Heart right ventricle (tissue), 16 donors: ENCODE measurements at places on chromosomes 5 and 9. TPM values are rescaled to one million over a fixed set of nuclear protein-coding genes. Genes with fewer than 3 reads are reported as not detected.
A peak's percentile ranks its signal among the peaks of the same experiment; 100 is the strongest.

DNA sequence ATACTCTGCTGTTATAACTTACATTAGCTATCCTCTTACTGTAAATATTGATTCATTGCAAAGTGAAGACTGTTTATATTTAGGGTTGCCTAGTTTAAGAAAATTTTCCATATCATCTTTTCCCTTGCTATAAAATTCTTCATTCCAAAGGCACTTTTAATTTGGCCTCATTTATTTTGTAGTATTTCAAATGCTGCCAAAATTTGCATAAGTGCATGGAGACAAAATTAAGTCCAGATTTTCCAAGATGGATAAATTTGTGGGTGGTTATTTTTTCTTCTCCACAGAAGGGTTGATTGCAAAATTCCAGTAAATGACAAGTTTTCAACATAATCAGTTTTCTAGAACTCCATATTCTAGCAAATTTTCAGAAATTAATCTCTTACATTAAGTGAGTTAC is 141.5 kb upstream of the MTAP start:
- H3K4me3 ChIP-seq: no peak overlapping the region
- no peak for DNase-seq
- H3K27me3 ChIP-seq: no peaks in the 10 kb centered on the region
- H3K27ac ChIP-seq: no peak overlapping the region
- H3K36me3 ChIP-seq: no peaks in the 10 kb centered on the region

DNA sequence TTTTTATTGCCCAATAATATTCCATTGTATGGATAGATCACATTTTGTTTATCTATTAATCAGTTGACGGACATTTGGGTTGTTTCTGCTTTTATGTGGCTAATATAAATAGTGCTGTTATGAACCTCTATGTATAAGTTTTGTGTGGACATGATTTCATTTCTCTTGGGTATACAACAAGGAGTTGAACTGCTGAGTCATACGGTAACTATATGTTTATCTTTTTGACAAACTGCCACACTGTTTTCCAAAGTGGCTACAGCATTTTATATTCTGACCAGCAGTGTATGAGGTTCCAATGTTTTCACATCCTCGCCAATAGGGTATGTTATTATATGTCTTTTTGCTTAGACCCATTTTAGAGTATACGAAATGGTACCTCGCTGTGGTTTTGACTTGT is 264.3 kb downstream of the RFX3 start:
- no peak for DNase-seq
- peaks cover 26% of the 10 kb centered on the region for H3K36me3 ChIP-seq
- H3K27me3 ChIP-seq: no peaks in the 10 kb centered on the region
- H3K27ac ChIP-seq: no peak overlapping the region
- H3K4me3 ChIP-seq: no peak overlapping the region
- no peaks in the 10 kb centered on the region for H3K4me1 ChIP-seq

DNA sequence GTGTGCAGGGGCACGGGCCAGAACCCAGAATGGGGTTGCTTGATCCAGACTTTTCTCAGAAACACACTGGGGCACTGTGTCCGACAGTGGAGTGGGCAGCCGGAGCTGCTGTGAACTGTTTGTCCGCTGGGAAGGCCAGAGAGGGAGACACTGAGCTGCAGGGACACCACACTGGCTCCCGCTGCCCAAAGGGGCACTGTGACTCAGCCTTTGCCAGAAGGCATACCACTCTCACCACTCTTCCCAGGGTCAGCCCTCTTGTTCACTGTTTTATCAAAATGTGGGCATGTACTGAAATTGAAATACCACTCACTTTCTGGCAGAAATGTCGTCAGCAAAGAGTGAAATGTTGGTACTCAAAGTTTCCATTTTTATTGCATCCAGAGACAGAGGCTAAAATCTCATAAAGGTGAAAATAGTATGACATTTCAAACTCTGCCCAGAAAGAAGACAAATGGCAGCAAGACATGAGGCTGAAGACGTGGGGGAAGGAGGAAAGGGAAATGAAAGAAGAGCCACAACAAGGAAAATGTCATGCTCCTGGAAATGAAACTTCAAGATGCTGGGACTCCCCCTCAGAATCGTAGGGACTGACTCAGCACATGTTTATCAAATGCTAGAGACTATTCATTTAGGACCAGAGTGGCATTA is 4.5 kb upstream of the IL7R start:
- no peak overlapping the region for H3K27ac ChIP-seq
- peaks cover 4% of the 10 kb centered on the region for H3K4me1 ChIP-seq
- no peaks in the 10 kb centered on the region for H3K27me3 ChIP-seq
- no peak for DNase-seq

DNA sequence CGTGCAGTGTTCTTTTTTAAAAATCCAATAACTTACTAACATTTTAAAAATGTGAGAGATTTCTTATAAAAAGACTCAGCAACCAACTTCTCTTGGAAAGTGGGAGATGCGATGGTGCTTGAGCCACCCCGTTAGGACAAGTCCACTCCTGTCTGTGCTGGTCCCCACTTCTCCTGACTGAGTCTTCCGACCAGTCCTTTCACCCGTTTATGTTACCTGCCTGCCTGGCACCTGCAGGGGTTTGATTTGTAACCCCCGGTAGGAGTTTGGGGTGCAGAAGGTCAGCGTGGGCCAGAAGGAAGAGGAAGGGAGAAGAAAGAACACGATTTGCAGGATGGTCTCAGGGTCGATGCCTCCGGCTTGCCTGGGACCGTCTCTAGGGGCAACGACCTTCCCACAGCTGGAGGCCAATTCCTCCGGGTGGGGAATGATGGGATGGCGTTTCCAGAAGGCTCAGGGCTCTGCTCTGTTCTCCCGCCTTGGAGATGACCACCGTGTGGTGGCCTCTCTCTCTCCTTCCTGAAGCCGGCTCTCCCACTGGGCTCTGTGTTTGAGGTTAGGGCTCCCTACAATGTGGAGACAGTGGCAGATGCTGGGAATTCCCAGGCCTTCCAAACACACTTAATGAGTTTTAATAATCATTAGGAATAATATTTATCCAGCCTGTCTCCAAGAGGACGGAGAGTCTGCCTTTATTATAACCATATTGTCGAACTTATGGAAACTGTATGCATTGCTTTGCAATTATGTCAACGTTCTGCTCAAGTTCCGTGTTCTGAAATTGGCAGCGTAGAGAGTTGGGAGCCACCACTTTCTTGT is 14.8 kb downstream of the COL27A1 start:
- no peaks in the 10 kb centered on the region for H3K27me3 ChIP-seq
- H3K27ac ChIP-seq: no peak overlapping the region
- H3K4me3 ChIP-seq: no peak overlapping the region
- no peaks in the 10 kb centered on the region for H3K36me3 ChIP-seq

- peaks cover 4% of the 10 kb centered on the region for H3K4me1 ChIP-seq
- no peaks in the 10 kb centered on the region for H3K36me3 ChIP-seq
- no peaks in the 10 kb centered on the region for H3K27me3 ChIP-seq
- no peak for DNase-seq
- peak overlapping the region; percentile 85 for H3K4me3 ChIP-seq
Measured at GRCh38 chr9:3526997-3527940, 1.5 kb upstream of the RFX3 start.

DNA sequence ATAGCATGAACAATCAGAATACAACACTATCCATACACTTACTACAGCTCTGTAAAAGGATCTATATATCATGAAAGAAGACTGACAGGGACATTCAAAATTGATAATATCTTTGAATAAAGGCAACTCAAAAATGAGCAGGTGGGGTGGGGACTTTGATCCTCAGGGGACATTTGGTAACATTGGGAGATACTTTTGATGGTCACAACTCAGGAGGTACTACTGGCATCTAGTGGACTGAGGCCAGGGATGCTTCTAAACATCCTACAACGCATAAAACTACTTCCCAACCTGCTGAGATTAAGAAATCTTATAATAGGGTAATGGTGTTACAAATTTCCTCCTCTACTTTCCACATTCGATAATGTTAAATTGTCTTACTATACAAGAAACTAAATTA is 243.9 kb downstream of the ARL15 start:
- no peak overlapping the region for H3K27ac ChIP-seq
- peaks cover 8% of the 10 kb centered on the region for H3K4me1 ChIP-seq
- H3K4me3 ChIP-seq: no peak overlapping the region
- no peaks in the 10 kb centered on the region for H3K27me3 ChIP-seq
- no peaks in the 10 kb centered on the region for H3K36me3 ChIP-seq

GRCh38 chr5:16550316-16550952 is 66.4 kb downstream of the RETREG1 start:
- no peak overlapping the region for H3K4me3 ChIP-seq
- H3K27me3 ChIP-seq: no peaks in the 10 kb centered on the region
- DNase-seq: peak; percentile 28
- no peaks in the 10 kb centered on the region for H3K36me3 ChIP-seq

GRCh38 chr9:131476777-131477345 is 25.9 kb upstream of the POMT1 start:
- DNase-seq: peak; percentile 64
- H3K4me3 ChIP-seq: no peak overlapping the region
- peak overlapping the region; percentile 30 for H3K27ac ChIP-seq
- no peaks in the 10 kb centered on the region for H3K36me3 ChIP-seq
- no peaks in the 10 kb centered on the region for H3K27me3 ChIP-seq
- H3K4me1 ChIP-seq: peaks cover 19% of the 10 kb centered on the region

DNA sequence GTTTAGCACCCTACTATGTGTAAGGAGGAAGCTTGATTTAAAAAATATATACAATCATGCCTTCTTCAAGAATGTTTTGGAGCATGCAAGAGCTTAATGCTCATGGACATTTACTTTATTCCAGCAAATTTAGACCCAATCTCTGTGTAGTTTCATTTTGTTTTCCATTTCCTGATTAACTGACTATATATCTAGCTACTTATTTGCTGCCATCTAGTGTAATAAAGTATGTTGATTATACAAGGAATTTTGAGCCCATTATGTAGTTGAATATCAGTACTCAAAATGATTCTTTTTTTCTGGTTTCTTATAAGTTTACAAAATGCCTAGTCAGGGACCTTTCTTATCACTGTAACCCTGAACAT is 100.0 kb upstream of the CCDC152 start:
- DNase-seq: no peak
- no peaks in the 10 kb centered on the region for H3K36me3 ChIP-seq
- H3K27ac ChIP-seq: no peak overlapping the region
- H3K4me1 ChIP-seq: peaks cover 7% of the 10 kb centered on the region
- H3K27me3 ChIP-seq: no peaks in the 10 kb centered on the region

DNA sequence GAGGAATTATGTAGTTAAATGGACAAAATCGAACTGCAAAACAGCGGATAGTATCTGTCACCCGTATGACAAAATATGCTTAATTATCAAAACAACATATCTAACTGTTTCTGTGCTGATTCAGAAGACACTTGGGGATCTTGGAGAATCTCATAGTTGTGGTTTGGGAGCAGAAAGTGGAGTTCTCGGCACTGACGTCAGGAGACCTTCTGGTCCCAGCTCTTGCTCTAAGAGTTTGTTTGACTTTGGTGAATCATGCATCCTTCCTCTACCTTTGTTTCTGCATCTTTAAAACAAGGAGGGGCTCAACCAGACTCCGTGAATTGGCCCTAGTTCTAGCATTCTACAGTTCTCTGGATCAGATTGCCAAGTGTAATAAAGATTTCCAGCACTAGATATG is 37.0 kb upstream of the TAF1L start:
- H3K4me1 ChIP-seq: no peaks in the 10 kb centered on the region
- no peaks in the 10 kb centered on the region for H3K36me3 ChIP-seq
- DNase-seq: no peak
- no peaks in the 10 kb centered on the region for H3K27me3 ChIP-seq

- H3K36me3 ChIP-seq: peaks cover 15% of the 10 kb centered on the region
- no peaks in the 10 kb centered on the region for H3K4me1 ChIP-seq
- no peak overlapping the region for H3K4me3 ChIP-seq
- no peak for DNase-seq
- H3K27me3 ChIP-seq: no peaks in the 10 kb centered on the region
- H3K27ac ChIP-seq: no peak overlapping the region
Measured at GRCh38 chr9:34035656-34036055, 13.0 kb downstream of the UBAP2 start.

GRCh38 chr5:83035373-83036100 is 41.7 kb downstream of the TMEM167A start:
- H3K4me1 ChIP-seq: peaks cover 29% of the 10 kb centered on the region
- peak; percentile 82 for DNase-seq
- H3K27ac ChIP-seq: peak overlapping the region; percentile 40
- H3K27me3 ChIP-seq: no peaks in the 10 kb centered on the region
- no peaks in the 10 kb centered on the region for H3K36me3 ChIP-seq
- H3K4me3 ChIP-seq: no peak overlapping the region

DNA sequence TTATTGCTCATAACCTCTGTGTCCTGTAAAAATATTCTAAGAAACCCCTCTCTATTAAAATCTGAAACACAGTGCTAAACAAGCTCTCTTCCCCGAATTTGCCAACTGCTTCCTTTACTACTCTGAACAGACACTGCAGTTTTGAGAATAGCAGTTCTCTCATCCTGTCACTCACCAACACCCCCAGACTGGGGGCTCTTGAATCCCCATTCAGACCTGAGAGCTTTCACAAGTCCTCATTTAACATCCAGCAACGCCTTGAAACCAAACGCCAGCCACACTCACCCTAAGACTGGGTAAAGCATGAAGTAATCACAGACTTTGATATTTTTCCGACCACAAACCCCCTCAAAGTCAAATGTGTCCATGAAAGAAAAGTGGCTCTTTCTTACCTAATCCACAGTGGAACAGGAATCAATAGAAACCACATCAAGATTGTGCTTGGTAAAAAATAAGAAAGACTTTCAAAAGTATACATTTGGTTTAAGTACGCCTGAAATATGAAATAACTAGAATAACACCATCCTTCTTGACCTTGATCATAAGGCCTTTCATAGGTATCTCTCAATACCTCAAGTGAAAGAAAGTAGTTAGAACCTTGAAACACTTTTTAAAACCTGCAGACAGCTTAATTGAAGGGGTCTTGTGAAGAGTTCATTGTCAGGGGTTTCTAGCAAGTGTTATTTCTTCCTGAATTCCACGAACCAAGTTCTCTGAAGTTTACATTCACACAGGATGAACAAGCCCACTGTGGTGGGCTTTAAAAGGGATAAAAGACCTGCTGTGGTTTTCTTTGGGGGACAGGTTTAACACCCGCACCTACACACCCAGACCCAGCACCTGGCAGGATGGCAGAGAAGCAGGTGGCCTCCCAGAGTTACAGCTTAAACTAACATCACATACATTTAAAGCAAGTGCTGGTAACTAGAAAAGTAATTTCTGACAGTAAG is 412.6 kb downstream of the MLLT3 start:
- no peaks in the 10 kb centered on the region for H3K36me3 ChIP-seq
- H3K4me3 ChIP-seq: no peak overlapping the region
- DNase-seq: no peak
- H3K27me3 ChIP-seq: no peaks in the 10 kb centered on the region

DNA sequence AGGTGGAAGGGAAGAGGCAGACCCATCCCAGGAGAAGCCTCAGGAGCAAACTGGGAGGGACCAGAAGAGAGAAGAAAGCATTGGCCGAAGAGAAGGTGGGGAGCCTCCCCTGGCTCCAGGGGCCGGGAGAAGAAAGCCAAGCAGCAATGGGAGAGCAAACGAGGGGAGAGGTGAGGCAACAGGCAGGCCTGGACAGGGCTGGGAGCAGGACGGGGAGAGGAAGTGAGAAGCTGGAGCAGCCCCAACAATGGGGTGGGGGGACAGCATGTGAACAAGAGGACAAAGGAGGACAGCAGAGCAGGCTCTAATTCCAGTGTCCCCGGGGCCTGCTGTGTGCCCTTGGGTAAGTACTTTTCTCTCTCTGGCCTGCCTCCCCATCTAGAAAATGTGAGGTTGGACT is 115.3 kb downstream of the PSD2 start:
- H3K27me3 ChIP-seq: no peaks in the 10 kb centered on the region
- H3K4me3 ChIP-seq: no peak overlapping the region
- DNase-seq: no peak
- H3K27ac ChIP-seq: no peak overlapping the region
- no peaks in the 10 kb centered on the region for H3K4me1 ChIP-seq

MEIKIN gene
- total RNA-seq: not detected

NIPSNAP3A gene
- total RNA-seq: 32.1 TPM

IL13 gene
- total RNA-seq: 0.51 TPM

MYMK gene
- not detected for total RNA-seq

NIM1K gene
- total RNA-seq: 0.40 TPM

PCDHB5 gene
- total RNA-seq: 7.4 TPM
